ENCODE measurements at places on chromosomes 16 and 17.

GRCh38 chr16:71559855-71560254 is 17.0 kb downstream of the TAT start:
- no peak for DNase-seq

DNA sequence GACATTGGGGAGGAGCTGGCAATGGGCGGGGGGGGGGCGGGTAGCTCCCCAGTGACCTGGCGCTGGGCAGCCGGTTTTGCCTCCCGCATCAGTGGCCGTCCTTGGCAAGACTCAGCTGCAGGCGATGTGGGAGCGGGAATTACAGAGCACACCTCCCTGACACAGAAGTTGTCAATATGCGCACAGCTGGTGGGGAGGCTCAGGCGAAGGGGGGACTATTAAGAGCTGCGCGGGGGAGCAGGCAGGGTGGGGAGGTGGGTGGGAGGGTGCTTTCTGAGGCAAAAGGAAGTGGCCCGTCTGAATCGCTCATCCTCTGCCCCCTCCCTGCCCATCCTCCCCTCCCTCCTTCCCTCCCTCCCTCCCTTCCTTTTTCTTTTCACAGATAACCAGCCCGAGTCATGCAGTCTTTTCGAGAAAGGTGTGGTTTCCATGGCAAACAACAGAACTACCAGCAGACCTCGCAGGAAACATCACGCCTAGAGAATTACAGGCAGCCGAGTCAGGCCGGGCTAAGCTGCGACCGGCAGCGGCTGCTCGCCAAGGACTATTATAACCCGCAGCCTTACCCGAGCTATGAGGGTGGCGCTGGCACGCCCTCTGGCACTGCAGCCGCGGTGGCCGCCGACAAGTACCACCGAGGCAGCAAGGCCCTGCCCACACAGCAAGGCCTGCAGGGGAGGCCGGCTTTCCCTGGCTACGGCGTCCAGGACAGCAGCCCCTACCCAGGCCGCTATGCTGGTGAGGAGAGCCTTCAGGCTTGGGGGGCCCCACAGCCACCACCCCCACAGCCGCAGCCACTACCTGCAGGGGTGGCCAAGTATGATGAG is 44.0 kb downstream of the SREBF1 start:
- DNase-seq = peak; percentile 65

DNA sequence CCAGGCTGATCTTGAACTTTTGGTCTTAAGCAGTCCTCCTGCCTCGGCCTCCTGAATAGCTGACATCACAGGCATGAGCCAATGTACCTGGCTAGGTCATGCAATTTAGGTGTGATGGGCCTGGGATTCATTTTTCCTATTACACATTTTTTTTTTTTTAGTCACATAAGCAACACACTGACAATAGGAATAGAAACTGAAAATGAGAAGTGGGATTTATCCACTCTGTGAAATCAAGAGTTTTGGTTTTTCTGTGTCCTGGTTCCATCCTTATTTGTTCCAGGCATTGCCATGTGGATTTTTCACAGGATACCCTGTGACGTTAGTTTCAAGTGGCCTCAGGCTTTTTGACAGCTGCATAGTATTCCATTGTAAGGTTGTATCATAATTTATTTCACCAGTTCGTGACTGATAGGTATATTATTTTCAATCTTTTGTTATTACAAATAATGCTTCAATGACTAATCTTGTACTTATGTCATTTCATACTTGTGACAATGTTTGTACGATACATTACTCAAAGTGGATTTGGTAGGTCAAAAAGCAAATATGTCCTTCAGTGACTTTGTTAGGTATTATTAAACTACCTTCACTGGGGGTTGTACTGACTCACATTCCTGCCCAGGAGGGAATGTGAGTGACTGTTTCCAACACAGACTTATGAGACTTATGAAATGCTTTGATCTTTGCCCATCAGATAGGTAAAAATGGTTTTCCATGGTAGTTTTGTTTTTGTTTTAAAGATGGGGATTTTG is 10.6 kb downstream of the ADCY7 start:
- no peak for DNase-seq

- DNase-seq = no peak
These were observed 493 bp upstream of the PDE6G start for GRCh38 chr17:81656835-81657234.

- no peak for DNase-seq
These were observed 14.1 kb downstream of the DLG4 start for GRCh38 chr17:7205561-7205960.

- DNase-seq = no peak
These were observed 24.2 kb downstream of the ELAC2 start for GRCh38 chr17:12993631-12994030.

DNA sequence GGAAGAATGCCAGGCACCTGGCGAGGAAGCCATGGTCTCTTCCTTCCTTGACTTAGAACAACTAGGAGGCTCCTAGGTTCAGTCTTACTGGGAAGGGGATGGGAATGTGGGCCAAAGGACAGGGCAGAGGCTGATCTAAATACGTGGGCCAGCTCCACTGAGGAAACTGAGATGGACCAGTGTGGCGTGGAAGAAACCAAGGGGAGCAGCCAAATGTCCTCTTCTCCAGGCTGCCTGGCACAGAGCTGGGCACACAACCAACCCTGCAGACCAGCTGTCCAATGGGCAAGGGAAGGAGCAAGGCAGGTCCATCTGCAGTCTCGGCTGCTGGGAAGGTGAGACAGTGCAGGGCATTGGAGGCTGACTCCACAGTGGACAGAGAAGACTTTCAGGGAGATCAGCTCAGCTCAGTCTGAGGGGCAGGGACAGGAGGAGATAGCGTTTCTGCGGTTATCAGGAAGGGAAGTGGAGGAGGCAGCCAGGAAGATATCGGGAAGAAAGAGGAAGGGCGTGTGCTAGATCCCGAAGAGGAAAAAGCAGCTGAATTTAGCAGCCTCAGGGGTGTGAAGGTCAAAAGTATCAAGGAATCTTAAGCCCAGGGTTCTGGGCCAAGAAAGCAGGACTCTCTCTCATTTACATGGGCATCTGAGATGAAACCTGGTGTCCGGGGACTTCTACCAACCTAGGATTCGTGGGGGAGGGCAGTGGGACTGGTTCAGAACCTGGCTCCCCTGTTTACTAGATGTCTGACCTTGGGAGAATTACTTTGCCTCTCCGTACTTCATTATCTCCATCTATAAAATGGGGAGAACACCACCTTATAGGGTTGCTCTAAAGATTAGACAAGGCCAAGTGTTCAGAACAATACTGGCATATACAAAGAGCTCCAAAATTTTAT is 1.8 kb downstream of the KIFC3 start:
- no peak for DNase-seq

Data from effector memory CD8-positive, alpha-beta T cell (primary cell).